ENCODE measurements at places on chromosomes 3 and 15. TPM values are rescaled to one million over a fixed set of nuclear protein-coding genes. Genes with fewer than 3 reads are reported as not detected.

DNA sequence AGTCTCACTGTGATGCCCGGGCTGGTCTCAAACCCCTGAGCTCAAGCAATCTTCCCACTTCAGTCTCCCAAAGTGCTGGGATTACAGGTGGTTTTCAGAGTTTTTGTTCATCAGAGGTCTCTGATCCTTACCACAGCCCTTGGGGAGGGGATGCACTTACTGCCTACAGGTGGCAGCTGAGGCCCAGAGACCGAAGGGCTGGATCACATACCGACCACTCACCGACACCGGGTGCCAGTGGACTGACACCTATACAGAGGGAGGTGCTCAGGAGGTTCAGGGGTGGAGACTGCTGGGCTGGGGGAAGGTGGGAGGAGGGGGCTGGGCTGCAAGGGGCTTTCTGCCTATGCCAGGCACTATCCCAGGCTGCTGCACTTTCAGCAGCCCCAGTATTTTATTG, 19.5 kb downstream of the DUSP7 start:
- no peak for DNase-seq

IGF2BP2 gene
- polyA plus RNA-seq: 6.1 TPM

EAF2 gene
- 4.6 TPM for polyA plus RNA-seq

DNA sequence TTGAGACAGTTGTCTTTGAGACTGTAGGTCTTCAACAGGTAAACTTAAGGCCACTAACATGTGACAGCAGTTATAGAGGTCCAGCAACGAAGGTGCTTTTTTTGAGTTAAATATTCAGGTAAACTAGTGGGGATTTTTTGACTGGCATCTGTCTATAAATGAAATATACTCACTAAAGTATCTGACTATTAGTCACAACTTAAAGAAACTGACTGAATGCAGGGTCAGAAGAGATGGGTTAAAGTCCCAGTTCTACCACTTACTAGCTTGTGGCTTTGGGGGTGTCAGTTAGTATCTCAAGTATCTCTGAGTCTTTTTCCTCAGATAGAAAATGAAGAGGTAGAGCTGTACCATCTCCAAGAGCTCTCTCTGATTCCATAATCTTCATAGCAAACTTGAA, 18.0 kb downstream of the MIX23 start:
- DNase-seq: no peak

C3orf22 gene
- not detected for polyA plus RNA-seq

DNA sequence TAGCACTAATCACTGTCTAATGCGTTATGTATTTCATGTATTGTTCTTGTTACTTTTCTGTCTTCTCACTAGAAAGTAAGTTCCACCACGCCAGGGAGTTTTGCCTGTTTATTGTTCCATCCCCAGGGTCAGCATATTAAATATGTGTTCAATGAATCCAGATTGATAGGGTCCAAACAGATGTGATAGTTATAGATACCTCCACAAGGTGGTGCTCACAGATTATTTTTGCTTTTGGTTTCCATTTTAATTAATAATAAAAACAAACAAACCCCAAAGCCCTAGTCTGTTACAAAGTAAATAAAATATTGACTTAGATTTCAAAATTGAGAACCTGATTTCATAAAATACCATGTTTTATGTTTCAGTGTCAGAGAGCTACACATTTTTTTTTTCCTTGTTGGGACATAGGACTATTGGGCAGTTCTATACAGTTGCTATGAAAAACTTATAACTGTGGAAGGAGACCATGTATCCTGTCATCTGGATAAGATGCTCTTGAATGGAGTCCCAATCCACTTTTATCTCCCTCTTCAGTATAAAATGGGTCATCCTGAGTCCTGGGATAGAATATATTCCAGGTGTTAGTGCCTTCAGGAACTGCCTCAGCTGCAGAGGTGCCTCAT, 12.4 kb downstream of the OTOL1 start:
- DNase-seq: no peak

Measured in mammary epithelial cell (primary cell).